GM04504 (cell line): ENCODE measurements at places on chromosomes 1 and 21.
A peak's percentile ranks its signal among the peaks of the same experiment; 100 is the strongest.

GRCh38 chr1:59025898-59026426 lies 242.1 kb upstream of the JUN start:
- peak; percentile 70 for DNase-seq

- no peak for DNase-seq
Observed at GRCh38 chr21:43717967-43718871, 710 bp upstream of the PDXK start.

GRCh38 chr1:198649968-198650338 lies 11.1 kb downstream of the PTPRC start:
- no peak for DNase-seq

DNA sequence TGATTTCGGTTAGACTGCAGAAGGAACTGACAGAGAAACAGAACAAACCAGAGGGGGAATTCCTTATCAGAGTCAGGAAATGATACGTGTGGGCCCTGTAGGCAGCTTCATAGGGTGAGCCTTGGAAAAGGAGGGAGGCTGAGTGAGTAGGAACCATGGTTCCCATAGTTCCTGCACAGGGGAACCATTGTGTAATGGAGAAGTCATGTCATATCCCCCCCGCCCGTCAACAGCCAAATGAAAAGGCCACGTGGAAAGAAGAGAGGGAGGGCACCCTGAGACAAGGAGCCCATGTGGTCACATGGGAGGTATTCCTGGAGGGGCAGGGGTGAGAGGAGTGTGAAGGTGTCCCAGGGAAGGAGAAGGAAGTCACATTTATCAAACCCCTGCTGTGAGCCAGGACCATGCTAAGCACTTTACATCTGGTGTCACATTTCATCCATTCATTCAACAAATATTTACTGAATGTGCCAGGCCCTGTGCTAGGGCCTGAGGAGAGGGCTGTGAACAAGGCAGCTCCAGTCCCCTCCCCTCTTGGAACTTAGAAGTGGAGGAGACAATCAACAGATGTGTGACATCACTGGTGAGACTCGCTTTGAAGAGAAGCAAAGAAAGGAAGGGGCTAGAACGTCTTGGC lies 15.7 kb upstream of the FGR start:
- DNase-seq: peak; percentile 50

DNA sequence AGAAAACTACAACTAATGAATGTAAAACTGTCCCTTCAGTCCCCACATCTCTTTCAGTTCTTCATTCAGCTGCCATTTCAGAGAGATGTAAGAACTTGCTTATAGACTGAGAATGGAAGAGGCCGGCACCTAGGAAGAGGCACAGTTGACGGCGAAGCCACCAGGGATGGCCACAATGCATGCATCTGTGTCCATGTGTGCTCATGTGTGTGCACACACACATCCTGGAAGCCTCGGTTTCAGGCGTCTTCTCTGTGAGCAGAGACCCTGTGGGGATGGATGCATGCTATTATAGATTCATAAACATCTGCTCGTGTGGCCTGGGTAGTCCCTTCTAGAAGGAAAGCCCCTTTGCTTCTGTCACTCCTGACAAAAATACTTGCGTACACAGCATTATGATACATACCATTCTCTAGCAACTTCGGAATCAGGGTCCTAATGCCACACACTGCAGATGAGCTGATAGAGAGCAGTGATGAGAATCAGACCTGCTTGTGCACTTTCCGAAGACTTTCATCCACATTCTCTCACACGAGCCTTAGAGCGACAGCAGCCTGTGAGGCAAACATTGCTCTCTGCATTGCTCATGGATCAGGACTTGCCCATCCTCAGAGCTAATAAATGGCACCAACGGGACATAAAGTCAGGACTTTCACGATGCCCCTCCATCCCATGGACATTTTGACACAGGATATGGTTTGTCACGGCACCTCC lies 12.4 kb upstream of the GPR61 start:
- no peak for DNase-seq

- no peak for DNase-seq
Observed at GRCh38 chr1:25873120-25873519, 2.4 kb downstream of the PAQR7 start.

DNA sequence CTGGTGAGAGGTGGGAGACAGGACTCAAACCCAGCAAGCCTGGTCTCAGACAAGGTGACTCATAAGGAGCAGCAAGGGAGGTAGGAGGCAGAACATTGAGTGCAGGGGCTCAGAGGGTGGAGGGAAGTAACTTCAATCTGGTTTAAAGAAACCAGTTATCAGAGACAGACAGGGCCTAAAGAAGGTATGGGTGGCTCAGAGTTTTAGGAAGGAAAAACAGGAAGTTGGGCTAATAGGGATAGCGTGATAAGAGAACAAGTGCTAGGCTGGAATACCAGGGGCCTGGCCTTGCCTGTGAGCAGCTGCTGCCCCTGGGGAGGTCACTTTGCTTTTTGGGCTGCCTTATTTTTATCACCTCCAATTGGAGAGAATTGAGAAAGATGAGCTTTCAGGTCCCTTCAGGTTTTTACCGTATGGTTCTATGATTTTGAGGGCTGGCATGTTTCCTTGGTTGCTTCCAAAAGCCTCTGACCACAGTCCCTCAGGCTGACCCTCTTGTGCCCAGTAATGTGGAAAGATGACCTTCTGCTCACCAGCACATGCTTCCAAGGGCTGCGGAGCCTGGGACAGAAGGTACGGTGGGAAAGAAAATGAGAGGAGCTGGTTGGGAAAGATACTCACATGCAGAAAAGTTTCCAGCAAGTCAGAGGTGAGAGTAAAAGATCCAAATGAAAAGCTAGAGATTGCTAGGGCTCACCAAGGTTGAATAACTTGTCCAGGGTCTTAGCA lies 77.0 kb downstream of the DDR2 start:
- no peak for DNase-seq

- DNase-seq: no peak
Observed at GRCh38 chr1:31042656-31043055, 22.9 kb downstream of the PUM1 start.

- DNase-seq: no peak
Observed at GRCh38 chr1:243454328-243454997, 198.6 kb downstream of the SDCCAG8 start.

- DNase-seq: no peak
Observed at GRCh38 chr1:237938553-237938952, 47.8 kb upstream of the ZP4 start.

DNA sequence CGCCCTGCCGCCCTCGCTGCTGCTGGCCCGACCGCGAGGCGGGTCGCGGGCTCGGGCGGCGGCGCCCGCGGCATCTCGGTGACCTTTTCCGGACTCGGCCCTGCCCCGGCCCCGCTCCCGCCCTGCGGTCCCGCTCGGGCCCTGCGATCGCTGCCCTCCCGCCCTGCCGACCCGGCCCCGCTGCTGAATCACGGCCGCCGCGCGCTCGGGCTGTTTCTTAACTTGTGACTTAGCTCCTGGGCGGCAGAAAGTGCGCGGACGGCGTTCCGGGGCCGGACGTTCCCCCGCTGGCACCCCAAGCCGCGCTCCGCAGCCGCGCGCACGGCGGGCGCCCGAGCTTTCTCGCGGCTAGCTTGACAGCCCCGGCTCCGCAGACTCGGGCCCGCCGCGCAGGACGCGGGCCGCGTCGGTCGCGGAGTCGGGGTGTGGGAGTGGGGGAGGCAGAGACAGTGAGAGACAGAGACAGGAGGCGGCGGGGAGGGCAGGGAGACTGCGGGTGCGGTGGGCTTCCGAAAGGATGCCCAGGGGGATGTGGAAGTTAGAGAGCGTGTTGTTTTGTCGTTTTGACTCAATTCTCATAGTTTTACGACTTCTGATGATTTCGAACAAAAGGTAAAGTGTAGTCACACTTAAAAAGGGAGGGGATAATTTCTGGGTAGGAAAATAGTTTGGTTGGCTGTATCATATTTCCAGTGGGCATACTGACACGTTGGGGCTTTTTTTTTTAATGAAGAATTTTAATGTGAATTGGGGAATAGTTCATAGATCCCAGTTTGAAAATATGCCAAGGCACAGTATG lies 49.8 kb downstream of the PRDM2 start:
- DNase-seq: no peak

- DNase-seq: no peak
Observed at GRCh38 chr1:217343907-217344306, 287.0 kb downstream of the GPATCH2 start.

DNA sequence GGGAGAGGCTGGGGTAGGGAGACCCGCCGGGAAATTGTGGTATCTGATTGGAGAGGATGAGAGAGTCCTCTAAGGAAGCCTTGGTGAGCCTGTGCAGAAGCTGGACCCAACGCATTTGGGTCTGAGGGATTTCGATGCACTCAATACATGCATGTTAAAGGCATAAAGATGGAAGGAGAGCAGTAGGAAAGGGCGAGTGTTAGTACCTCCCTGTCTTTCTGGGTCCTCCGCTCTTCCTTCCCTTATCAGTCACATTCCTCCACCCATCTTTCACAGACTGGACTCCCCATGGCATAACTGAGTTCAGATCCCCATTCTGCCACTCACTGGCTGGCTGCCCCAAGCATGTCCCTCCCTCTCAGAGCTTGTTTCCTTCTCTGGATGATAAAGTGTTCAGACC lies 7.3 kb downstream of the RGS16 start:
- no peak for DNase-seq

DNA sequence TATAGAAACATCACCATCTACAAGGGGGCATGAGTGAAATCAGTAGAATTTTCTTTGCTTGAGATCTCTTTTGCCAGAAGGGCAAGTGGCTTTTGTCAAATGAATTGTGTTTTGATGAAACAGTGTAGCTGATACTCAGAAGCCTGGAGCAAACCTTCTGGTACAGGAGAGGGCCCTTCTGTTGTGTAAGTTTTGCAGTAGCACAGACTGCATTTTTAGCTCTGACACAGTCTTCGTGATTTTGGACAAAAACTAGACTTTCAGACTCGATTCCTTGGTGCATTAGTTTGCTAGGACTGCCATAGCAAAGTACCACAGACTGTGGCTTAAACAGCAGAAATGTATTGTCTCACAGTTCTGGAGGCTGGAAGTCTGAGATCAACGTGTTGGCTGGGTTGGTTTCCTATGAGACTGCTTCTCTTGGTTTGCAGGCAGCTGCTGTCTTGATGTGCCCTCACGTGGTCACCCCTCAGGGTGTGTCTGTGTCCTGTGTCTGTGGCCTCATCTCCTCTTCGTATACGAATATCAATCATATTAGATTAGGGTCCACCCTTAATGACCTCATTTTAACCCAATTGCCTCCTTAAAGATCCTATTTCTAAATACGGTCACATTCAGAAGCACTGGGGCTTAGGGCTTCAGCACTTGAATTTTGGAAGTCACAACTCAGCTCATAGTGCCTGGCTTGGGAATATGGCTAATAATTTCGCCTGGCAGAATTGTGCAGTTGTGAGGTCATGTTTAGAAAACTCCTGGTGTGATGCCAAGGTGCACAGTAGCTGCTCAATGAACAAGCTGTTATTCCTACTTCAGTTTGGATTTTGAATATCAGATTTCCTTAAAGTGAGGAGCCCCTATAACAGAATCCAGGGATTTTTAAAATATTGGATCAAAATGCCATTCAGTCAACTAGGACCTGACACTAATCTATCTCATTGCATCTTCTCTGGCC lies 21.2 kb upstream of the DISC1 start:
- DNase-seq: no peak

DNA sequence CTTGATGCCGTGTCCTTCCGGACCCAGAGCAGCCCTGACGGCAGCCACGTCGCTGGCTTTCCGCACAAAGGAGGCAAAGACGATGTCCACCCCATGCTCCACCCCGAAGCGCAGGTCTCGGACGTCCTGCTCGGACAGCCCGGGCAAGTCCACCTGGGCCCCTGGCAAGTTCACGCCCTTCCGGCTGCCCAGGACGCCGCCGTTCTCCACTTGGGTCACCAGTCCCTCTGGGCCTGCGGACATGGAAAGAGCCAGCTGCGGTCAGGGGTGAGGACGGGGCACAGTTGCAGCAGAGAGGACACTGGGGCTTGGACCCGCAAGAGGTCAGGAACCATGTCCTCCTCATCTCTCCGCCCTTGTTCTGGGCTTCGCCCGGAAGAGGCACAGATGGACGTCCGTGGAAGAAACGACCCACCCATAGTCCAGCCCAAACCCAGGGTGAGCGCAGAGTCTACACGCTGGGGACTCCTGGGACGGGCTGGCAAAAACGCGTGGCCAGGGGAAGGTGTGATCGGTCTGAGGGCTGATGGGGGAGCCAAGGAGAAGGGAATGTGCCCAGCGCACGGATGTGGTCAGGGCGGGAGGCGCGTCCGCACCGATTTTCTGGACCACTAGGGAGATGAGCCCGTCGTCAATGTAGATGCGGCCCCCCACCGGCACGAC lies 6.6 kb downstream of the PKLR start:
- DNase-seq: no peak

- no peak for DNase-seq
Observed at GRCh38 chr21:21096956-21097355, 98.7 kb downstream of the NCAM2 start.

DNA sequence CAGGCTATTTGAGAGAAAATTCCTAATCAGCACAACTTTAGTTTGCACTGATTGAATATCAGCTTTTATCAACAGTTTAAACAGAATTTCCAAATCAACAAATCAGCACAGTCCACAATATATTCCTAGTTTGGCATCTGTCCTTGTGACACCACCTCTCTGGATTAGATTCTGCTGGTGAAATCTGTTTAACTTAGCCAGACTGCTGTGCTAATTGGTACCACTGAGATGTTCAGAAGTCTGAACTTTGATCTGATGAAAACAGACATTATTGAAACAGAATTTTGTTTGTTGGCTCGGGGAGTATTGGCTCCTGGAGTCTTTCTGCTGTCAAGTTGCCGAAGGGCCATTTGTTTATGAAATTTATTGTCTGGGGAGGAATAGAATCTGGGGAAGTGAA lies 17.0 kb upstream of the NGF start:
- no peak for DNase-seq

- DNase-seq: no peak
Observed at GRCh38 chr1:245433561-245433960, 278.8 kb downstream of the KIF26B start.

DNA sequence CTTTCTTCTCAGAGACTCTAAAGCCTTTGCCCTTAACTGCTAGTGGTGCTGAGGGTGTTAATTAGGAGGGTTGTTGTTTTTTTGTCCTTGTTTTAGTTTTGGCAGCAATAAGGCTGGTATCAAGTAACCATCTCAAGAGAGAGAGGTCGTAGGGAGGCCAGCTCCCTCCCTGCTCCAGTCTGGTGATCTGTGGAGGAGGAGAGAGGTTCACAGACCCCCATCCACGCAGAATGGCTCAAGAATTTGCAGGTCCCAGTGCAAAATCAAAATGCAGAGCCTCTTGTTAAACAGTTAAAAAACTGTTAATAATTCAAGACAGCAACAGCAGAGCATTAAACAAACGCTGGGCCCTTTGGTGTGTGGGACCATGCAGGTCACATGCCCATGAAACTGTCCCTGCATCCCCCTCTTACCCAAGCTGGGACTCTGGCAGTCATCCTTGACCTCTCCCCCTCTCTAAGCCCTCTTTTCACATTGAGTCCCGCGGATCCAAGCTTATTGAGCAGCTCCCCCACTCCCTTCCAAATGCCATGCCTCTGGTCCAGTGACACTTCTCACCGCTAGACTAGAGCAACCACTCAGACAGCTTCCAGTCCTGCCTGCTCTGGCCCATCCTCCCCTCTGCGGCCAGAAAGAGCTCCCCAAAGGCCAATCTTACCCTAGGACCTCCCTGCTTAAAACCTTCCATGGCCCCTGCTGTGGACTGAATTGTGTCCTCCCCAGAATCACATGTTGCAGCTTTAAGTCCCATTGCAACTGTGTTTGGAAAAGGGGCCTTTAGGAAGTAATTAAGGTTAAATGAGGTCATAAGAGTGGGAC lies 47.7 kb upstream of the RPL11 start:
- DNase-seq: no peak

- DNase-seq: no peak
Observed at GRCh38 chr1:182181167-182181572, 119.7 kb upstream of the ZNF648 start.

GRCh38 chr1:68785328-68785727 lies 288.4 kb upstream of the DEPDC1 start:
- no peak for DNase-seq

- no peak for DNase-seq
Observed at GRCh38 chr21:14581902-14582457, 35.9 kb upstream of the SAMSN1 start.
